Stimulated activated CD4-positive, alpha-beta T cell treated with anti-CD3 and anti-CD28 coated beads, Interleukin-12 subunit alpha, Interleukin-12 subunit beta, amount 100 ng/mL, for 24 hours (primary cell): ENCODE measurements at places on chromosomes 2 and 18.

DNA sequence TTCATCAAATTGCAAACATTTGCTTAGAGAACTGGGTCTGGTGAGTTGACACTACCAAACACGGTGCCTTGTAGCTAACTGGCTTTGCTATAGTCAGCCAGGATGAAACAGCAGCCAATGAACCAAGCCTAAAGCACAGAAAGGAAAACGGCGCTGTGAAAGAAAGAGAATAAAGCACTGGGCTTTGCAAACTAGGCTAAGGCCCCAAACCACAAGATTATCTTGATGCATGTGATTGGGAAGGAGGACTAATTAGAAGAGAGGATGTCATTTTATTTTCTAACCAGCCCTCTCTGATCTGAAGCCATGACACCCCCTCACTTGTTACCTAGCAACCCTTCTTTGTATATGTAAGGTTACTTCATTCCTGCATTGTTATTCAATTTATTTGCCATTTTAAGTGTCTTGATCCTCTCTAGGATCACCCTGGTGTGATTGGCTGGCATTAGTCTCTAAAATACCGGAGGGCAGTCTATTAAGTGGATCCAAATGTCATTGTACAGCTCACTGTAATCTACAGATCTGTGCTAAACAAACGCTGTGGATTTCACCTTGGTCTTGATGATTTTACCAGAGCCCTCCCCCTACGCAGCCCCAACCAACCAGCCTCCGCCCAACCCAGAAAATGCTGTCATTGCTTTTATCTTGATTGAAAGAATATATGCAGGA, 395.4 kb upstream of the ACVR2A start:
- no peak for DNase-seq

GRCh38 chr2:232721882-232722281, 24.8 kb downstream of the GIGYF2 start:
- DNase-seq = no peak

DNA sequence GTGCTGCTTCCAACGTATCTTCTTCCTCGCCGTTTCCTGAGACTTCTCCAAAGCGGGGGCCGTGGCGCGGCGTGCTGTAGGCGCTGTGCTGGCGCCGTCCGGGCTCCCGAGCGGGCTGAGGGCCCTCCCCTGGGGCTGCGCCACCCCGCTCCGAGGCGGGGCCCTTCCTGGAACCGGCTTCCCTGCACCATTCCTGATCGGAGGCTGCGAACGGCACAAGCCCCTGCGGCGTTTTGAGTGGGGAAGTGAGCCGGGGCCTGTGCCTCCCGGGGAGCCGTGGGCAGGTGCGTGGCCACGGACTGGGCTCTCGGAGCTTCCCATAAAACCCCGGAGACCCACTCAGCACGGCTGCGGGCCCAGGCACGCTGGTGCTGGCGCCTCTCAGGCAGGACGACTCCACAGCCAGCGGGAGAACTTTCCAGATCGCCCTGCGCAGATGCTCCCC, 74.7 kb downstream of the PSMG2 start:
- no peak for DNase-seq

DNA sequence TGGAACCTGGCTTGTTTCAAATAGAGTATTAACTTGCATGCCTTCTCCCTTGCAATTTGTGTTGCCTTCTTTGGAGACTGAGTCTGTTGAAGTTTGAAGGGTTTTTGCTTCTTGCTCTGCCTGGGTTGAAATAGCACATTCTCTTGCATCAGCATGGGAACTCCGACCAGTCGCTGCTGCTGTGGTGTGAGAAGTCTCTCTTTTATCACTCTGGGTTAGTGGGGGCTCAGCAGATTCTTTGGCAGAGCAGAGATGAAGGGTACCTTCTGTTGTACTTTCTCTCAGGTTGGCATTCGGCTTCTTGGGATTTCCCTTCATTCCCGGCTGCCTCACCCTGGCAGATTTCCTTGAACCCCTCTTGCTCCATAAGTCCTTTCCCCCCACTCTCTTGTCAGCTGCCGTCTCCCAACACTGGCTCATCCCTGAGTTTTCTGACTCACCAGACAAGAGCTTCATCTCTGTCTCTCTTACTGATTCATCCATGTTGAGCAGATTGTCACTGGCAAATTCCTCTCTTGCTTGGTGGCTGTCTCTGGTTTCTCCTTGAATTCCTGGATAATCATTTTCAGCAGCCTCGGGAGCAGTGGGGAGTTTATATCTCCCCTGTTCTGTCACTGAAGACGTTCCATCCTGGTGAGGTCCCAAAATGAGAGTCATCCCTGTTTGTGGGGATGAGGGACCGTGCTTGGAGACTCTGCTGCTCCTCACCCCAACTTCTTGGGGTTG, 49.9 kb downstream of the ALPK2 start:
- no peak for DNase-seq

DNA sequence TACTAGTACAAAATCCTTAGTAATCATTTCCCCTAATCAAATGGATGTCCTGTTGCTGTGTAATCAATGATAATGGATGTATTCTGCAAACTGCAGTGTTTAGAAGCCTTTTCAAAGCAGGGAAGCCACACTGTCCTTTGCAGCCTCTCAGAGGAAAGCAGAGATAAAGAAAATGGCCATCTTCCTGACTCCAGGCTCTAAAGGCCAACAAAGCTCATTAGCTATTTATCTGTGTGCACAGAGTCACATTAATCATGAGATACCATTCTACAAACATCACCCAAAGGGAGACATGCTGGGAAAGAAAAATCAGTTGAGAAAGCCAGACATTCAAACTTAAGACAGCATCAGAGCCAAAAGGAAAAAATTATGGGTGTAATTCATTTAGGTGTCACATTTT, 165.0 kb downstream of the RAD51AP2 start:
- no peak for DNase-seq

DNA sequence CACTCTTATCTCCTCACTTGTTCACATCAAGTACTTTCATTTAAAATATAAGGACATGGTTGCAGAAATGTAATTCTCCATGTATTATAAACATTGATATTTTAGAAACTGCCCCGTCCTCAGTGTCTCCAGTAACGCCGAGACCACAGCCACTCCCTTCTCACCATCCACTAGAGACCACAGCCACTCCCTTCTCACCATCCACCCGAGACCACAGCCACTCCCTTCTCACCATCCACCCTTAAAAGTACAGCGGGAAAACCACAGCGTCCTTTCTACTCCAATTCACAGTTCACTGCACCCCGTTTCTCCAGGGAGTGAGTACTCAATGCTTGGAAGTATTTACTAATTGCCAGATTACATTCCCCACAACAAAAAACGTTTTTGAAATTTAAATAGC, 1452.2 kb upstream of the ACVR2A start:
- DNase-seq = no peak

DNA sequence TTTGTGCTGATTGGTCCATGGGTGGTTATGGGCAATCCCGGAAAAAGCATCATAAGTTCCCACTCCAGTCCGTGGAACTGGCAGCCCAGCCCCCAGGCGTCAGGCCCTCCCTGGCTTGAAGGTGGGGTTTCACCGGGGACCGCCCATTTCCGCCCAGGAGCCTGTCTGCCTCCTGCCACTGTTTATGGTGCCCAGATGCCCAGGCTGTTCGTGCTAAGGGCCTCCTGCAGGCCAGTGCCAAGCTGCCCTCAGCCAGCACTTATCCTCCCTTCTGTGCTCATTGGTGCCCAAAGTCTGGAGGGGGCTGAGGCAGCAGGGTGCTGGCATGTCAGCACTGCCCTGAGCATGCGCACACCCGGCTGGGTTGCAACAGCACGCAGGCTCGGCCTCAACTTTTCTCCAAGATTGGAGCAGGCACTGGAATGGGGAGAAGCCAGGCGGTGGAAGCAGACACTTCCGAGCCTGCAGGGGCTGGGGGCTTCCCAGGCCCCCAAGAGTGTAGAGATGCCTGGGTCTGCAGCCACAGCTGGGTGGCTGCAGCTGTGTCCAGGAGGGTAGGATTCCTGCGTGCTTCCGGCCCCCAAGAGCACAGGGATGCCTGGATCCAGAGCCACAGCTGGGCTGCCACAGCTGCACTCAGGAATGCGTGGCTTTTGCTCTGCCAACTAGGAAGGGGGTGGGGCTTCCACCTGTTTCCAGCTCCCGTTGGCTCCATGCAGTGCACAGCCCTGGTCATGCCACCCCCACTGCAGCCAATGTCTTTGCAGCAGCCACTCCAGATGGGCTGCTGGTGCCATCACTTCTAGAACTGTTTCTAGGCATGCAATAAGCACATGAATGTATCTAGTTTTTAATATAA, 74.0 kb downstream of the AGPS start:
- no peak for DNase-seq

DNA sequence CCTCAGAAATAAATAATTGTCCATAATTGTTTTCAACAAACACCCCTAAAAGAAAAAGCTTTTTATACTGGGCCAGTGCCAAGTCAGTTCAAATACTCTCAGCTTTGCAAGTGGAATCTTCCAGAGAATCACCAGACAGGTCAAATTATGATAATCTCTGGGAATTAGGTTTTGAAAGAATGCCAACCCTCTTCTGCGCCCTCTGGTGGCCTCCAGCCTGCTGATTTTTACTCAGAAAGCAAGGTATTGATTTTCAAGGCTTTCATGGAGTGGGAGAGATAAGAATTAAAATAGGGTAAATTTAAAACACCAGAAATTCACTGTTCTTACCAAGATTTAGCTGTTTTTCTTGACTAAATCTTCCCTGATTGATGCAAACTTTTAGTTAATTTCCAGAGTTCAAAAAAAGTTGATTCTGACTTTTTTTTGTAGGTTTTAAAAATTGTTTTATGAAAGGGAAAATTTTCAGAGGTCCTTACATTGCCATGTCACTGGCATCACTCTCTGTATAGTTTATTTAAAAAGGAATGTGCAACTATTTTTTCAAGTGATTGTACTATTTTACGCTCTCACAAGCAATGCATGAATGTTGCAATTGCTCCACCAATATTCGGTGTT, 282.9 kb upstream of the TNP1 start:
- DNase-seq = no peak

GRCh38 chr2:197268786-197269584, 41.6 kb downstream of the ANKRD44 start:
- DNase-seq = no peak

GRCh38 chr2:128503399-128504245, 185.0 kb upstream of the HS6ST1 start:
- no peak for DNase-seq

- no peak for DNase-seq
These were observed 98.4 kb downstream of the RTTN start for GRCh38 chr18:70107091-70107490.

- no peak for DNase-seq
These were observed 654.9 kb upstream of the HS6ST1 start for GRCh38 chr2:128973566-128973965.

DNA sequence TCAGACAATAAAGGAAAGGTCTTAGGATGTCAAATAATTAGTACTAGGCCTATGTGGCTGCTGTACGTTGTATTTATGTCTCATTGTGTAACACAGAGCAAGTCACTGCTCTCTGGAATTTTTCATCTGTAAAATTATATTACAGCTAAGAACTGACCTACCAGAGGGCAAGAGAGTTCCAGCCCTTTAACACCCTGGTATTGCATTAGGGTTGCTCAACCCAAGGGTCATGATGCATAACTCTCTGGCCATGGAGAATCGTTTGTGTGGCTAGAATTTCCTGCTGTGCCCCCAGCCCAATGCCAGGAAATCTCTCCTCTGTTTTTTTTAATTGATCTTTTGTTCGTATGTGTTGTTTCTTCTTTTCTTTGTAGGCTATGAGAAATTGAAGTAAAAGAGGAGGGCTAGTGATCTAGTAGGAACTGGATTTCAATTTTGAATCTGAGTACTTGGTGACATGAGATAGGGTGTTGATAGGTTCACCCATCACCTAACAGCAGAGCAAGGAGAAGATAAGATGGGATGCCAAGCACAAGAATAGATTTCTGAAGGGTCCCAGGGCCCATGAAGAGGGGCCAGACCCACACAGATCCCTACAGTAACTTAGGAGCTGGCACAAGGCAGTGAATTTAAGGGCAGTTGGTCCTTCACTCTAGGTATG, 571.2 kb upstream of the TNP1 start:
- no peak for DNase-seq

- no peak for DNase-seq
These were observed 11.9 kb downstream of the ATG4B start for GRCh38 chr2:241649404-241649803.

- no peak for DNase-seq
These were observed 31.7 kb upstream of the IL36G start for GRCh38 chr2:112946086-112946485.

DNA sequence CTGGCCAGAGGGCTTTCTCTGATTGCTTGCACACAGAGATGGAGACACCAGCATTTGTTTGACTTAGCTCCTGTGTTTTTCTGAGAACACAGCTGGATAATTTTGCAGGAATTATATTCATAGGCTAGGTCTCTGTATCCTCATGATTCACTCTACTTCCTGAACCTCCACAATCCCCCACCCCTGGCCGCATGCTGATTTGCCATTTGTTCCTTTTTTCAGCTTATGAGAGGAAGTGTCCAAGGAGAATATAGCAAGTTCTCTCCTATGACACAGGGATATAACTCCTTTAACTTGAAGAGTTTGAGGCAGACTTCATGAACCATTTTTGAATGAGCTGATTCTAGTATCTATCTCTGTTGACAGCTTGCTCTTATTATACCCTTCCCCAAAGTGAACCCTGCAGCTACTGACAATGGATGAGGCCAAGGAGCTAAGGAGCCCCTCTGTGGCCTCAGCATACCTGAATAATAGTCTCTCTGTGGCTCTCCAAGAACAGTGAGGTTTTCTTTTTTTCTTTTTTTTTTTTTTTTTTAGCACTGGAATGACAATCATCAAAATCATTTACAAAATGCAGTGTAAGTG, 15.4 kb downstream of the CAVIN2 start:
- DNase-seq = no peak

GRCh38 chr2:133788386-133788785, 220.1 kb upstream of the NCKAP5 start:
- DNase-seq = no peak

GRCh38 chr18:63339920-63340484, 20.4 kb upstream of the BCL2 start:
- DNase-seq = no peak

DNA sequence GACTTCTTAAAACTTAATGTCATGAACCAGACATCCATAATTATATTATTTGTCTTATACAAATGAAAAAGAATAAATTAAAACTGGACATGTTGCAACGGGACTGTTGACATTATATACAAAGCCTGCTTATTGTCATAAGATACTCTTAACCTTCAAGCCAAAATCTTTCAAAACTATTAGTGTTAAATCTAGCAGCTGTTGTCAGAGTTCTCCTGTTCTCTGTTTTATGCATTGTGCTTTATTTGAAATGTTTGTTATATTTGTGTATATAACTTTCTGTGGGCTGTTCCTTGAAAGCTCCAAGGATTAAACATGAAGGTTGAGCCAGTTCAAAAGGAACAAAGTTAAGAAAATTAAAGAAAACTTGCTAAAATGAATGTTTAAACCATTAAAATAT, 335.5 kb upstream of the NT5C1B start:
- DNase-seq = no peak
